T-helper 17 cell (primary cell): ENCODE measurements at places on chromosomes 6 and 20.

DNA sequence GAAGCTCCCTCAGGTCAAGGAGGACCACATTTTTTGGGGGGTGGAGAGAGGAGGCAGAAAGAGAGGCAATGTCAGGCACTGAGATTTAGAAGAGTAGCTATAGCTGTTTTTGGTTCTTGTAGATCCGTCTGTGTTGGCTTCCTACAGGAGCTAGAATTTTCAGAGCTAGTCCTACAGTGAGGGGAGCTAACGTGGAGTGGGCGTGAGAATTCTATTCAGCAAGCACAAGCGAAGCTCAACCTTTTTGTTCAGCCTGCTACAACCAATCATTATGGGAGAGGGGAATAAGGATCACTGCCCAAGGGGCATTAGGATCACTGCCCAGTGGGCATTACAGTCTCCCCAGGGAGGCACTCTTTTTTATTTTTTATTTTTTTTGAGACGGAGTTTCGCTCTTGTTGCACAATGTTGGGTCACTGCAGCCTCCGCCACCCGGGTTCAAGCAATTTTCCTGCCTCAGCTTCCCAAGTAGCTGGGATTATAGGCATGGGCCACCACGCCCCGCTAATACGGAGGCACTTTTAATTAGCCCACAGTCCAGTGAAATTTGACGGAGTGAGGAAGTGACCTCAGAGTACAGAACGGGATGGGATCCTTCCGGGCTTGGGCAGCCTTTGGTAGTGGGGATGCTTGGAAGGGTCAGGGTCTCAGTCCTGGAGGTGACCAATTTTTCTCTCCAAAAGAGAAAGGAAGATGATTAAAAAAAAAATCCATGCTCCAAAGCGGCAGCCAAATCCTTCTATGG, 1.1 kb upstream of the PANK2 start:
- no peak for DNase-seq

- DNase-seq = no peak
Observed at GRCh38 chr6:158161566-158162254, 6.4 kb downstream of the SERAC1 start.

DNA sequence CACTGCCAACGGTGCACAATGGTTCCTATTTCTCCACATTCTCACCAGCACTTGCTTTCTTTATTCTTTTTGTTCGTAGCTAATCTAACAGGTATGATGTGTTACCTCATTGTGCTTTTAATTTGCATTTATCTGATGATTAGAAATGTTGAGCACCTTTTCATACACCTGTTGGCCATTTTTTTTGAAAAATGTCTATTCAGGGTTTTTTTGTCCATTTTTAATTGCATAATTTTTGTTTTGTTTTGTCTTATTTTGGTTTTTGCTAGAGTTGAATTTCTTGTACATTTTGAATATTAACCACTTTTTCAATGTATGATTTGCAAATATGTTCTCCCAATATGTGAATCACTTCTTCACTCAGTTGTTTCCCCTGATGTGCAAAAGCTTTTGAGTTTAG, 150.6 kb downstream of the TENT5A start:
- no peak for DNase-seq

DNA sequence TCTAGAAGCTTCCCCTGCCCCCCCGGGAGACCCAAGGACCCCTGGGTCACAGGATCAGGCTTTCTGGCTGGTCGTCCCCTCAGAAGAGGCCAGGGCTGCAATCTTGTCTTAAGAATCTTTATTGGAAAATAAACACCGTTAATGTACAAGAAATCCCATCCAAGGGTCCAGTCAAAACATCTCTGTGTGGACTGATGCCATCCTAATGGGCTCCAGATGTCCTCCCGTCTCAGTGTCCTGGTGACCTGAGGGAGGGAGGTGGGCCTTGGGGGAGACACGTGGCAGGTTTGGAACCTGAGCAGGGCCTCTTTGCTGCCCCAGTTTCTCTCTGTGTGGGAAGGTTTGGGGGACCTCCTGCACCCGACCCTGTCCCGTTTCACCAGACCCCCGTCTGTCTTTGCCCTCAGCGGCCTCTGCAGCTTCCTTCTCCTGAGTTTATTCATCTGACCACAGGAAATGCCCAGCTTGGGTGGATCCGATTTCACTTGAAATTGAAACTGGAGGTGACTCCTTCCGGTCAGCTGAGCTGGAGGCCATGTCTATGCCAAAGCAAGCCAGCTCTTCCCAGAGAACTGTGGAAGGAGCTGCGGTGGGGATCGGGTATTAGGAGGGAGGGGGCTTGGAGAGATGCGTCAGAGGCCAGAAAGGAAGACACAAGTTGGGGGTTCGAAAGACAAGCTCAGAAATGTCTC, 75.1 kb downstream of the SLC2A10 start:
- no peak for DNase-seq

- no peak for DNase-seq
Observed at GRCh38 chr20:58138395-58138794, 90.1 kb downstream of the ANKRD60 start.

DNA sequence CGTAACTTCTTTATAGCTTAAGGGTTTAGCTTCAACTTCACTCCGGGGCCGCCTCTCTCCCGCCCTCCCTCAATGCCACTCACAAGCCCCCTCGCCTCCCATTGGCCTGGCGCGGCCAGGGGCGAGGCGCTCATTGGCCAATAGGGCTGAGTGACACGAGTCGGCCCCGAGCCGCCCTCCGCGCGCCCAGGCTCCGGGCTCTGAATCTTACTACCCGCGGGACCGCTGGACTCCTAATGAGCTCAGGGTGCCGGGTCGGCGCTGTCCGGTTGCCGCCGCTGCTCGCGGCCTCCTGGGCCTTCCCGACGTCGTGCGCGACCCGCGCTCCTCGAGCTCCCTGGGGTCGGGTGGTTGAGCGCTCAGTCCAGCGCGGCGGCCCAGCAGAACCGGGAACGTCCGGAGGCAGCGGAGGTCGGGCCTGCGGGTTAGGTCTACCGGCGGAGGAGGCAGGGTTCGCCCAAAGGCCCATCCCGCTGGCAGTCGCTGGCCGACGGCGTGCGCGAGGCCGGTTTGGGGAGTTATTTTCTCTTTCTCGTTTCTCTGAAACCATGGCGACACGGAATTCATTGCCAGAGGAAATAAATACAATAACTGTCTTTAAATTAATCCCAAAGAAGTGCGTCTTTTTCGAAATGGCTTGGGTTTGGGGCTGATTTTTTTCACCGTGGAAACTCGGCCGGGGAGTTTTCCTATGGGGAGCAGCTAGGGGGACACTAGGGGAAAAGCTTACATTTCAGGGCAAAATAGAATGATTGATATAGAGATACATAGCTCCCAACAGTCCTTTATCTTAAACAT, at the start of gene SIM1:
SIM1 (minus strand) TSS at position 19 of the 798 bp plus-strand sequence. CDS start 1,453 bp downstream, outside the sequence.
- DNase-seq = no peak

DNA sequence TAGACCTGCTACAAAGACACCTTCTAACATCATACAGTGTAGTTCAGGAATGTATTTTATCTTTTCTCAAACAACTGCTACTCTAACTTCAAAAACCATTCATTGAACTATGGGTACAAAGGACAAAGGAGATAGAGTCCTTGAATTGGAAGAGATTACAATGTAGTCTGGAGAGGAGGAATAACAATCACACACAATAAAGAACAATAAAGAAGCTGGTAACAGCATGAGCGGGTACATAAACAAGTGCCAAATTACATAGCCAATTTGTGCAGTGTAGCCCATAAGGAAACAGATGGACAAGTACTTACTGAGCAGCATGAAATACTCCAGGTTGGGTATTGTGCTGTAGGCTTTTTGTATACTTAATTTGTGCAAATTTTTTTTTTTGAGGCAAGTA, 44.3 kb downstream of the OSTM1 start:
- no peak for DNase-seq

DNA sequence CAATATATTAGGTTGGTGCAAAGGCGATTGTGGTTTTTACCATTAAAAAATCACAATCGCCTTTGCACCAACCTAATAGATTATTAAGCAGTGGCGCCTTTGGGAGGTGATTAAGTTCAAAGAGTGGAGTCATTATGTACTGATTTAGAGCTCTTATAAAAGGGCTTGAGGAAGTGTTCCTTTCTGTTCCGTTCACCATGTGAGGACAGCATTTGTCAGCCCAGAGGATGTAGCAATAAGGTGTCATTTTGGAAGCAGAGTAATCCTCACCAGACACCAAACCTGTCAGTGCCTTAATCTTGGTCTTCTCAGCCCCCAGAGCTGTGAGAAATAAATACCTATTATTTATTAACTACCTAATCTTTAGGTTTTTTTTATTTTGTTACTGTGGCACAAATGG, 542.1 kb upstream of the MAN1A1 start:
- no peak for DNase-seq

DNA sequence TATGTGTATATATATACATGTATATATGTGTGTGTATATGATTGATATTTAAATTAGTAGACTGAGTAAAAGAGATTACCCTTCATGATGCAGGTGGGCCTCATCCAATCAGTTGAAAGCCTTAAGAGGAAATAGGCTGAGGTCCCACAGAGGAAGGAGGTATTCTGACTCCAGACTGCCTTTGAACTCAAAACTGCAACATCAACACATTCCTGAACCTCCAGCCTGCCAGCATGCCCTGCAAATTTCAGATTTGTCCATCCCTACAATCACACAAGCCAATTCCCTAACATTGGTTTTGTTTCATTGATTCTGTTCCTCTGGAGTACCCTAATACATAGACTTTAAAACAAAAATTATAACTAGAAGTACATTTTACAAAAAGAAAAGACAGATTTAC, 22.9 kb downstream of the SPINT4 start:
- no peak for DNase-seq

- no peak for DNase-seq
Observed at GRCh38 chr20:13105864-13106457, 97.2 kb downstream of the SPTLC3 start.

DNA sequence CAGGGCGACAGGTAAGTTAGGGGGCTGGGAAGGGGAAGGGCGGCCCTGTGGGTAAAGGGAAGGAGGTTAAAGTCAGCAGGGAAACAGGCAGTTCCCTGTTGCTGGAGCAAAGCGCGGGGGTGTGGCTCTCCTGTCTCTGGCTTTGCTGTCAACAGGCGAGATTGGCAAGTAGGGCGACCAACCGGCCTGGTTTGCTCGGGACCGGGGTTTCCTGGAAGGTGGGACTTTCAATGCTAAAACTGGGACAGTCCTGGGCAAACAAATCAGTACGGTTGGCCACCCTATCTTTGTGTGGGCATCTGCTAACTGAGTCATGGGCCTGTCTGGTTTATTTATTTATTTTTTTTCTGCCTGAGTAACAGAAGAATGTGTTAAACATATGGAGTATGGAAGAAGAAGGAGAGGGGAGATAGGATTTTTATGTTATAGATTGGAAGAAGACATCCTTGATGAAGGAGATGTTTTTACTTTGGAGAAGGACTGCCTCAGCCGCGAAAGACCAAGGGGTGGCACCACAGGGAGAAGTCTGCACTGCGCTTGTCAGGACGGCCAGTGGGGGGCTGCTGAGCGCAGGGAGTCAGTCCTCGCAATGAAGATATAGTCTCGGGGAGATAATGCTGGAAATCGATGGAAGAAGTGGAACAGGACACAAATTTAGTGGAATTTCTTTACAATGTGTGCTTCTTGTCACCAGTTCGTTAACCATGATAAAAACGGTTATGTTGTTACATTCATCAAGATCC, 43.4 kb upstream of the ESR1 start:
- no peak for DNase-seq

DNA sequence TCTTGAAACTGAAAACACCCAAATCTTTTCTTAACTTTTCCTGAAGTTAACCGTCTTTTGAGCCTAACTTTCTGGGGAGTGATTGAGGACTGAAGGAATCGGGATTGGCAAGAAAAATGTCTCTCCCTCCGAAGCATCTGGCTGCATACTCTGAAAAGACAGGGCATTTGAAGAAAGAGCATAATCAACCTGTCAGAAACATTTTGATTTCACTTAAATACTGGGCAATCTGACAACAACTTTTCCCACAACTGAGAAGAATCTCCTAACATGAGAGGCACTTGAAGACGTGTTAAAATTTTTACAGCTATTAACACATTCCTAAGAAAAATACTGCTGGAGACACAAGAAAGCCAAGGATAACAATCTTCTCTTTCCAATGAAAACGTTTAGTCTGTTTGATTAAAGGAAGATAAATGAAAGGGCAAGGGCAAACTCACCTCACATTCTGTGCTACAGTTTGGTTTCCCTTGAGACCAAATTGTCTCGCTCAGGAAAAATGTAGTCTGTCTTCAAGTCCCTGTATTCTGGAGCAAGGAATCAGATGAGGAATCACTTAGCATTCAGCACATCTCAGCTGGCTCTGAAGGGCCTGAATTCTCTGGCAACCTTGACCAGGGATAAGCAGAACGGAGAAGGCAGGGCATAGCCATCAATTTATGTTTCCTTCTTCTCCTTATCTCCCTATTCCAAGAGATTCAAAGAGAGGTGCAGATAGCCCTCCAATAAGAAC, 76.1 kb downstream of the TBX18 start:
- DNase-seq = no peak

DNA sequence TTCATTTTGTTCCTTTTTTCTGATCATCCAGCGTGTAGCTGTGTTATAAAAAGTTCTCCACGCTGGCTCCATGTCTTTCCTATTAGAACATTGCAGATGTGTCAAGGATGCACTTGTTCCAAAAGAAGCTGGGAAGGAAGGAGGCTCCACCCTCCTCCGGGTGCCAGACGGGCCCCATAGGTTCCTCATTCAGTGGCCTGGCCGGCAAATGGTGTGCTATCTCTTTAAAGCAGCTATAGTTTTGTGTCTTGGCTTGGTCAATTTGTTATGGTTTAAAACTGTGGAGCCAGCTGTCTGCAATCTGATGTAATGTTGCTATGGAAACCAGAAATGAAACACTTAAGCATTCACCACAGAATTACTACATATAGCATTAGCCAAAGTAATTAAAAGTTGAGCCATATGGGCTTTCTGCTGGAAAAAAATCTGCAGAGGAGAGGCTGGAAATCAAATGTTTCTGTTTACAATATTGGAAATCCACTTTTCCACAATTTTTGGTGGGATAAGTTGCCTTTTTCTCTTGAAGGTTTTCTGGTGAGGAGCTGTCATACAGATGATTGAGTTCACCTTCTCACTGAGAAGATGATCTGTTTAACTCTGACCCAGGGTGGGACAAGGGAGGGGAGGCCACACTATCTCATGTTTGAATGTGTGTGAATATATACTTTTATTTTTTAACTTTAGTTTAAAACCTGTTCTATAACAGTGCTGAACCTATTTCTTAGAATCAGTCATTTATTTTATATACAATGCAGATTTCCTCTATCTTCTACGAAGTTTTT, 167.4 kb downstream of the SASH1 start:
- DNase-seq = no peak

GRCh38 chr20:41654884-41655283, 36.7 kb upstream of the CHD6 start:
- DNase-seq = no peak
